ENCODE measurements at places on chromosomes 6 and 20.

DNA sequence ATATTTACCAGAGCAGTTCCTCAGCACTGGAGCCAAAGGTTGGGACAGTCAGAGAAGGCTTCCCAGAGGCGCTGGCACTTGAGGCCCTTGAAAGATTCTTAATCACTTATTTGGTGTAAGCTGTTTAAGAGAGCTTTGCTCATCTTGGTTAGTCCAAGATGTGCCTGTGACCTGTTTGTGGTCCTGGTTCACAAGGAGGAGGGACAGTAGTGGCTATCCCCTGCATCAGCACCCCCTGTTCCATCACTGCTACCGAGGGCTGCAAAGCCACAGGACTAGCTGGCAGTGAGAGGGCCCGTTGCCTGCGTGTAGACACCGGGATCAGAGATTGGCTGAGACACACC lies 35.7 kb downstream of the VEGFA start:
- no peak for DNase-seq

GRCh38 chr6:44738601-44739146 lies 351.2 kb downstream of the CDC5L start:
- DNase-seq, result peak; percentile 60

- DNase-seq, result no peak
Observed at GRCh38 chr20:57914205-57914604, 204.4 kb upstream of the PMEPA1 start.

- DNase-seq, result no peak
Observed at GRCh38 chr20:58700823-58701222, 8.2 kb downstream of the NPEPL1 start.

DNA sequence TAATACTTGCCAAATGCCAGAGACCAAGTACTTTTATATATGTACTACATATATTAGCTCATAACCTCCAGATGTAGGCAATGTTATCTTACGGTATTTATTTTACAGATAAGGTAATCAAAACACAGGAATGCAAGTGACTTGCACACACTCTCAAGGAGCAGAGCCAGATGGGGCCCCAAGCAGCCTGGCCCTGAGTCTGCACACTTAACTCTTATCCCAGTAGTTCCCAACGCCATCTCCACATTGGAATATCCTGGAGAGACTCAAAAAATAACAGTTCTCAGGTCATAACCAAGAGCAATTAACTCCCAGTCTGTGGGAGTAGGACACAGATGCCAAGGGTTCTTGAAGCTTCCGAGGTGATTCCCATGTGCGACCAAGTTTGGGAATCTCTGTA lies 398.7 kb downstream of the PHF3 start:
- DNase-seq, result no peak

DNA sequence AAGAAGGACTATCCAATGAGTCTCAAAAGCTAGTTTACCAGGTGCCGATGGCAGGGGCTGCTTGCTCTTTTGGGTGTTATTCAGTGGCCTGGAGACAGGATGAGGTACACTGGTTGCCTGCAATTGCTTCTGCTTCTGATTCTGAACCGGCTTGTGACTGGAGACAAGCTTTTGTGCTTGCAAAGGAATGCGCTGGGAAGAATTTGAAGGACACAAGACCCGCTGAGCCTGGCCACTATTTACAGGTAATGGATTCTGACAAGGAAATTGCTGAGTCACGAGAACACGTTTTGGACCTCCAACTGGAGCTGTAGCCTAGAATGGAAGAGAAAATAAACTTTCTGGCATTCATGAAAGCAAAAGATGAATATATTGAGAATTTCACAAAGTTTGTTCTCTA lies 5.8 kb downstream of the AURKA start:
- DNase-seq, result no peak

GRCh38 chr20:10972219-10972860 lies 298.5 kb upstream of the JAG1 start:
- no peak for DNase-seq

DNA sequence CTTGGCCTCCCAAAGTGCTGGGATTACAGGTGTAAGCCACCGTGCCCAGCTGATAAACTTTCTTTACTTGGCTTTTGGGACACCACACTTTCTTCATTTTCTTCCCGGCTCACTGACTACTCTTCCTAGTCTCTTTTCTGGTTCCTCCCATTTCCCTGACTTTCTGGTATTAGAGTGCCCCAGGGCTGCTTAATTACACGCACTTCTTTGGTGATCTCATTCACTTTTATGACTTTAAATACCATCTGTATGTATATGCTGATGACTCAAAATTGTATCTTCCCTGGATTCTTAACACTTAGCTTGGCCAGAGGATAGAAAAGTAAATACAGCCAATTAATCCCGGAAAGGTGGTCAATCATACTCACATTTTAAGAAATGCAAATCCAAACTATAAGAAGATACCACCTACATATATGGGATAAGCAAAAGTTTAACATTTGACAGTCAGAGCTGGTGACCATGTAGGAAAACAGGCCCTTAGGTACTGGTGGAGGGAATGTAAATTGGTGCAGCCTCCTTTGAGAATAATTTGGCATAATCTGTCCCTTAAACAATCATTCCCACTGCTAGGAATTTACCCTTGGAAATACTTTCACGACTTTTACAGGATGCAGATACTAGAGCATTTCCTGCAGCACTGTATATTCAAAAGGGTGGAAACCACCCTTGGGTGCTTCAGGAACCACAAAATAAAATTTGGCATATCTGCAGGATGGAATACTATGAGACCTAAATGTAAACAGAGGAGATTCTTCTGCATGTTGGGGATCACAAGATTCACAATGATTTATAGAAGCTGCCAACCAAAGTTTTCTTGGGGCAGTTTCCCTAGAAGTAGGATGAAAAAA lies 9.4 kb upstream of the NANP start:
- DNase-seq, result no peak

DNA sequence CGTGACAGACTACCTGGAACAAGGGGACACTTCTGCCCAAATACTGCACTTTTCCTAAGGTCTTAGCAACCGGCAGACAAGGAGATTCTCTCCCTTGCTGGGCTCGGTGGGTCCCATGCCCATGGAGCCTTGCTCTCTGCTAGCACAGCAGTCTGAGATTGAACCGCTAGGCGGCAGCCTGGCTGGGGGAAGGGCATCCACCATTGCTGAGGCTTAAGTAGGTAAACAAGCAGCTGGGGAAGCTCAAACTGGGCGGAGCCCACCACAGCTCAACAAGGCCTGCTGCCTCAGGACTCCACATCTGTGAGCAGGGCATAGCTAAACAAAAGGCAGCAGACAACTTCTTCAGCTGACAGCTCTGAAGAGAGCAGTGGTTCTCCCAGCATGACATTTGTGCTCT lies 87.8 kb upstream of the ASCC3 start:
- DNase-seq, result no peak

- no peak for DNase-seq
Observed at GRCh38 chr6:80182308-80182707, 75.8 kb downstream of the BCKDHB start.

DNA sequence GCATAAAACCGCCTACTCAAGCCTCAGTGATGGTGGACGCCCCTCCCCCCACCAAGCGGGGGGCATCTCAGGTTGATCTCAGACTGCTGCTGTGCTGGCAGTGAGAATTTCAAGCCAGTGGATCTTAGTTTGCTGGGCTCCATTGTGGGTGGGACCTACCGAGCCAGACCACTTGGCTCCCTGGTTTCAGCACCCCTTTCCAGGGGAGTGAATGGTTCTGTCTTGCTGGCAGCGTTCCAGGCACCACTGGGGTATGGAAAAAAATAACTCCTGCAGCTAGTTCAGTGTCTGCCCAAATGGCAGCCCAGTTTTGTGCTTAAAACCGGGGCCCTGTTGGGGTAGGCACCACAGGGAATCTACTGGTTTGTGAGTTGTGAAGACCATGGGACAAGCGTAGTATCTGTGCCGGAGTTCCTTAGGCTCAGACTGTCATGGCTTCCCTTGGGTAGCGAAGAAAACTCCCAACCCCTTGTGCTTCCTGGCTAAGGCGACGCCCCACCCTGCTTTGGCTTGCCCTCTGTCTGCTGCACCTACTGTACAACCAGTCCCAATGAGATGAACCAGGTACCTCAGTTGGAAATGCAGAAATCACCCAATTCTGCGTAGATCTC lies 1334.5 kb upstream of the ADGRB3 start:
- no peak for DNase-seq

All from NB4 (cell line).